Stimulated activated CD4-positive, alpha-beta T cell treated with anti-CD3 and anti-CD28 coated beads, Interleukin-1b, Interleukin-23, amount 100 ng/mL, for 24 hours (primary cell): ENCODE measurements at places on chromosomes 7 and 10.

- no peak for DNase-seq
These were observed 88.0 kb downstream of the KBTBD2 start for GRCh38 chr7:32803406-32804141.

DNA sequence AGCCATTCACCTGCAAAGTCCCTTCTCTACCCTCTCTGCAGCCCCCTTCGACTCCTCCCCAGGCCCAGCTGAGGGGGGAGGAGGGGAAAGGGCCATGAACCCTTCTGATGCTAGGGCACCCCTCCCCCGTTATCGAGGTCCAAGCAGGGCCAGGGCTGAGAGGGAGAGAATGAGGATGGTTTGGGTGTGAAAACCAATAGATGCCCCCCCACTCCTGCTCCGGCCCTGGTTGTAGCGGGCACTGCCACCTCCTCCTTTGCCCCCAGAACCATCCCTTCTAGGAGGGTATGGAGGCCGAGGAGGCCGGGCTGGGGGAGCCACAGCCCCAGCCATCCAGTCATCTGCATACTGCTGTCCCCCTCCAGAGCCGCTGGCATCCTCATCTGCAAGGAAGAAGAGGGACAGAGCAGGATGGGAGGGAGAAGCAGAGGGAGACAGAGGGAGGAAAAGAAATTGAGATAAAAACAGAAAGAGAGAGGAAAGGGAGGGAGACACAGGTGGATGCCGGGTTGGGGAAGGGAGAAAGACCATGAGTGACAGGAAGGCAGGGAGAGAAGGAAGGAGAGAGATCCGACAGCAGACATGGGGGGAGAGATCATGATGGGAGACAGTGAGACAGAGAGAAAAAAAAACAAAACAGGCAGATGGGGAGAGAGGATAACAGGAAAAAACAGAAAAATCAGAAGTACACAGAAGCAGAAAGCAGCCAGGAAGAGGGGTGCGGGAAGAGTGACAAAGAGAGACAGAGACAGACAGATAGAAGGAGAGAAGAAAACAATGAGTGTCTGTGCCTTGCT is 1.9 kb upstream of the GAL3ST4 start:
- no peak for DNase-seq

GRCh38 chr10:101050208-101051069 is 11.3 kb upstream of the KAZALD1 start:
- peak; percentile 59 for DNase-seq

DNA sequence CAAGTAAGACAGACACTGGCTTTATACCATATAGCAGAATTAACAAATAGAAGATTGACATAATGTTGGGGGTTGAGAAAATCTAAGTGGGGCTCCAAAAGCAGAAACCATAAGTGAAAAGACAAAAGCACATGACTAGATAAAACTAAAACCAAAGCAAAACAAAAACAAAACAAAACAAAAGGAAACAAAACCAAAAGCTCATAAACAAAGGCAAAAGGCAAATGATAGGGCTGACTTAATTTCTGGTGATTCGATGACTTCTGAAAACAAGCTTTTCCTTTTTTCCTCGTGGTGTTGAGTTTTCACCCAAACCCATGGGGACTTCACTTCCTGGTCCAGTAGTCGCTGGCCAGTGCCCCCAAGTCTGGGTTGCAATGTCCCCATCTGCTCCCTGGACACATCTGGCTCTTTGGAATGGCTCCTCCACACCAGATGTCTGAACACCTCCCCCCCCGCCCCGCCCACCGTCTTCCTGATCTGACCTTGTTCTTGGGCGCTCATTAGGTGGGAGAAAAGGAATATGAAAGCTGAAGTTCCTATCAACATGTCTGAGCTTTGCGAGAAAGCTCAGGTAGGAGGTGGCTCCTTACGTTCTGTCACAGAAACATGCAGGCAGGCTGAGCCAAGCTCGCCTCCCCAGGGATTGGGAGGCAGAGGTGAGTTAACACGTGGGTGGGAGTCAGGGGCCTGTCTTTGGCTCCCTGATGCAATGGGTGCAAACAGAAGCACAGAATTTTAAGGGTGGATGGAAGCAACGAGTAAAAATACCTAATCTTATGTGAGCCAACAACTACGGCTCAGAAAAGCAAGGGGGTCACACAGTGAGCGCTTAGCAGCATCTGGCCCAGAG is 121.0 kb downstream of the NEURL1 start:
- DNase-seq = no peak

- no peak for DNase-seq
These were observed 154.7 kb downstream of the RNLS start for GRCh38 chr10:88428442-88428841.
